ENCODE measurements at places on chromosomes 13 and 19.

- peak; percentile 74 for DNase-seq
These were observed 7.8 kb upstream of the LYPD5 start for GRCh38 chr19:43809762-43810696.

DNA sequence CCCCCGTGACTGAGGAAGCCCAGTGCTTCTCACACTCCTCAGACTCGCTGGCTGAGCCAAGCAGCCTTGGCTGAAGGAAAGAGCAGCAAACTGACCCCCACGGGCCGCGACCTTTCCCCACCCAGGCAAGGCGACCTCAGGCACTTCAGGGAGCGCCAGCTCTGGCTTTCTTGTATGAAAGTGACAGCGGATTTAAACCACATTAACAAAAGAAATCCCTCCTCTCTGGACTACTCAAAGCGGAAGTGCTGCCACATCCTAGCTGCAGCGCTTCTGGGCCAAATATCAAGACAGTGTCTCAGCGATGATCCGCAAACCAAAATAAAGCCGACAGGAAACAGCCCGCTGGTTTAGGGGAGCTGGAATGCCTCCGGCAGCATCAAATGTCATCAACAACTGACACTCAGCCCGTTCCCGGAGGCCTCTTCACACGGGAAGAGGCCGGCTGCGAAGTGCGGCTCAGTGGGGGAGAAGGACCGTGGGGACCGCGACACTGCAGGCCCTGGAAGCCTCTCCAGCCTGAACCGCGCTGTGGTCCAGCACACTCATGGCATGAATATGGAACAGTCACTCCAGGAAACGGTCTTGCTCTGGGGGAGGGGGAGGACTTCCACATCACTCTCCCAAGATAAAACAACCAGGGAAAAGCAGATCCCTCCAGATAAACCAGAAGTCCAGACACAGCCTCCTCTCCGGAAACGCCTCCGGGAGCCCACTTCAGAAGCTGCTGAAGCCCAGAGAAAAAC is 1.4 kb downstream of the RASA3 start:
- peak; percentile 31 for DNase-seq

DNA sequence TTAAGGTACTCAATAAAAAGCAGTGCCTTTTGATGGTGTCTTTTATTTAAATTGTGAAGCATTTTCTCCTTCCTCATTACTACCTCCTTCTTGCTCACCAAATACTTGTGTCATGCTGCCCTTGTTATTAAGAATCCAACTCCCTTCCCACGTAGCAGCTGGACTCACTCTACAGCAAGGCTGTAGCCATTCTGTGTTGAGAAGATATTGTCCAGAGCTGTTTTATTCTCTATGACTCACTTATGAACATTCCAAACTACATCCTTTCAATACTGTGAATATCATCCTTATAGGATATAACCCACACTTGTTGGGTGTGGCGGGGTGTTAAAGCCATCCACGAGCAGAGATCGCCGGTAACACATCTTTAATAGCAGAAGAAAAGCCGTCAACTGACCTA is 1671.5 kb upstream of the SLC10A2 start:
- DNase-seq: no peak

DNA sequence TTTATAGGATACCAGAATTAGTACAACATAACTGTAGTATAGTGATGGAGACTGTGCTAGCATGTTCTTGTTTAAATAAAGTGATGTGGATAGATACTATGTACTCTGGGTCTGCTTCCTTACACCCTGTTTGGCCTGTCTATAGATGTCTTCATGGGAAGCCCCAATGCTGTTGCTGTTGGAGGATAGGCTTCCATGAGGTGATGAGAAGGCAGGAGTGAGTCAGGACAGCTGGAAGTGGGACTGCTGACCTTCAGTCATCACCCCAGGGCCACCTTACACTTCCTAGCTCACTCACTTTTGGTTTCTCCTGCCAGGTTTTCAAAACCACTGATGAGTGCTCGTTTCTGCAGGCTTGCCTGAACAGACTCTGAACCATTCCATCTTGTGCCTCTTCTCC is 4.2 kb downstream of the KCTD4 start:
- DNase-seq: no peak

GRCh38 chr19:14381689-14382474 is 638 bp downstream of the ADGRE5 start:
- DNase-seq: no peak

- DNase-seq: no peak
These were observed 15.2 kb downstream of the BCAT2 start for GRCh38 chr19:48795685-48796070.

GRCh38 chr13:23506071-23506806 is 64.0 kb upstream of the TNFRSF19 start:
- no peak for DNase-seq

GRCh38 chr19:36265064-36265463 is 50.2 kb downstream of the ZNF146 start:
- no peak for DNase-seq

- no peak for DNase-seq
These were observed 171.6 kb upstream of the RNF113B start for GRCh38 chr13:98348466-98349200.

- DNase-seq: no peak
These were observed 47.0 kb upstream of the USPL1 start for GRCh38 chr13:30570691-30571090.

GRCh38 chr13:93966267-93966936 is 513.1 kb downstream of the DCT start:
- no peak for DNase-seq

- DNase-seq: no peak
These were observed 100.5 kb upstream of the TEX29 start for GRCh38 chr13:111219950-111220349.

DNA sequence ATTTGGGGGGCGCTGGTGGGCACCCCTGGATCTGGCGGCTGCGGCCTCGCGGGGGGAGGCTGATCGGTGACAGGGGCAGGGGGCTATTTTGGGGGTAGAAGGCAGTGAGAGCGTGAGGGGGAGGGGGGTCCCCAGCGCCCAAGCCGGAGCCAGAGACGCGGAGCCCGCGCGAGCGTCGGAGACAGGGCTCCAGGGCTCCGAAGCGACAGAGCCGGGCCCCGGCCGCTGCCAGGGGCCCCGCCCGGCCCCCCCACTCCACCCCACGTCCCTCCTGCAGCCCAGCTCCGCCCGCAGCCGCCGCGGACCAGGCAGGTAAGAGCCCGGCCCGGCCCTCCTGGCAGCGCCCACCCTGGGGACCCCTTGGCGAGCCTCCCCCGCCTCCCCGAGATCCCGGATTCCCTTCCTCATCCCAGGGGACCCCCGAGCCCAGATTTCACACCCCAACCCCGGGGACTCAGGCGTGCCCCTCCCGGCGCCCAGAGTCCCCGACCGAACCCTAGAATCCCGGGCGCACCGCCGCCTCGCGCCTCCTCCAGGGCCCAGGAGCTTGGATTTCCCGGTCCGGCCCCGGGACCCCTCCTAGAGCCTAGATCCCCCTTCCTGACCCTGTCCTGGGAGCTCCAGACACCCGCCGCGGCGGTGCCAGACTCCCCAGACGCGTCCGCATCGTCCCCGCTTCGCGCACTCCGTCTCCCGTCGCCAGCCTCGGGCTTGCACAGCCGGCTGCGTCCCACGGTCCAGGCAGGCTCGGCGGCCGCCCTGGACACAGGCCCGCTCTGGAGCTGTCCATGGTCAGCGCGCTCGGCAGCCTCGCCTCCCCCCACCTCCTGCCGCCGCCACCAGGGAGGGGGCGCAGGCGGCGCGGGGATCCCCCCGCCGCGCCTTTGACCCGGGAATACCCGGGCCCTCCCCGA is at the start of gene PPFIA3:
PPFIA3 (plus strand) TSS at position 134 of the 914 bp plus-strand sequence. CDS start 8,330 bp downstream, outside the sequence.
- DNase-seq: peak; percentile 21

DNA sequence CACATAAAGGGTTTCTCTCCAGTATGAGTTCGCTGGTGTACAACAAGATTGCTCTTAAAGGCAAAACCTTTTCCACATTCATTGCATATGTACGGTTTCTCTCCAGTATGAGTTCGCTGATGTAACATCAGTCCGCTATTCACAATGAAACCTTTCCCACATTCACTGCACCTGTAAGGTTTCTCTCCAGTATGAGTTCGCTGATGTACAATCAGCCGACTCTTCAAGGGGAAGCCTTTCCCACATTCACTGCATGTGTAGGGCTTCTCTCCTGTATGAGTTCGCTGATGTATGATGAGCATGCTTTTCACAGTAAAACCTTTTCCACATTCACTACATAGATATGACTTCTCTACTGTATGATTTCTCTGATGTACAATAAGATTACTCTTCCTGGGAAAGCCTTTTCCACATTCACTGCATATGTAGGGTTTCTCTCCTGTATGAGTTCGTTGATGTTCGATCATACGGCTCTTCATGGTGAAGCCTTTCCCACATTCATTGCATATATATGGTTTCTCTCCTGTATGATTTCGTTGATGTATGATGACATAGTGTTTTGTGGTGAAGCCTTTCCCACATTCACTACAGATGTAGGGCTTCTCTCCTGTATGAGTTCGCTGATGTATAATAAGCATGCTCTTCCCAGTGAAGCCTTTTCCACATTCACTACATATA is 6.0 kb upstream of the ZNF614 start:
- DNase-seq: no peak

DNA sequence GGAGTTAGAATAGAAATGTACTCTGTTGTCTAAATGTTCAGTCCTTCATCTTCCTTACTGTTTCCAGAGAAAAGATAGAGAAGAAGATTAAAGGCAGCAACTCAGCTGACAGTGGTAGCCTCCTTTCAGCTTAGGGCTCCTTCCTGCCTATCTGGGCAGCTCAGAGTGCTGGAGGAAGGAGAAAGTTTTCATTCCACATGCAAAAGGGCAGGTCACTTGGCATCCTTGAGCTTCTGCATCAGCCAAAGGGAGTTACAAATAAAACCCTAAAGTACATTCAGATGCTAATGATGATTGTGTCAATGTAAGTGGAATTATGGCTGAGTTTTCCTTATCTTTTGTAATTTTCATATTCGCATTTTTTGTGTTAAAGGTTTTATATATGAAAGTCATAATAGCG is 58.9 kb downstream of the ESD start:
- no peak for DNase-seq

DNA sequence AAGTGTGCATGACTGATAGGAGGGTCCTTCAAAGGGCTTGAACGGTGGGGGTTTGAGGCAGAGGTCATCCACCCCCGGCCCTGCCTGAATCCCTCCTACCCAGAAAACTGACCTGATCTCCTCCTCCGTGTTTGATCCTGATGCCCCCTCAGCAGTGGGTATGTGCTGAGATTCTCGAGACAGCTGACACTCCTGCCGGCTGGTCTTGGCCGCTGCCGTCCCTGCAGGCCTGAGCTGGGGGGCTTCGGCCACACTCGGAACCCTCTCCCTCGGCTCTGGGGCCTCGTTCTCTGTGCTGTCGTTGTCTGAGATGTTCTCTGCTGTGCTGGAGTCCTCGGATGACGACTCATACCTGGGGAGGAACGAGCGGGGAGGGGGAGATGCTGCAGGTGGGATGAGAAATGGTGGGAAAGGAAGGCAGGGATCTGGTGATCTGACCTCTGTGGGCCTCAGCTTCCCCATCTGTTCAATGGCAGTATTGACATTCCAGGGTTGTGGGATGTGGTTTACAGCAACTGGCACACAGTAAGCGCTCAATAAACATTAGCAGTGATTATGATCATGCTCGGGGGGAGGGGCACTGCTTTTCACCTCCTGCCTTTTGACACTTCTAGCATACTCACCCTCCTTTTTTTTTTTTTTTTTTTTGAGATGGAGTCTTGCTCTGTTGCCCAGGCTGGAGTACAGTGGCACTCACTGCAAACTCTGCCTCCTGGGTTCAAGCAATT is 20.7 kb downstream of the KANK2 start:
- no peak for DNase-seq

DNA sequence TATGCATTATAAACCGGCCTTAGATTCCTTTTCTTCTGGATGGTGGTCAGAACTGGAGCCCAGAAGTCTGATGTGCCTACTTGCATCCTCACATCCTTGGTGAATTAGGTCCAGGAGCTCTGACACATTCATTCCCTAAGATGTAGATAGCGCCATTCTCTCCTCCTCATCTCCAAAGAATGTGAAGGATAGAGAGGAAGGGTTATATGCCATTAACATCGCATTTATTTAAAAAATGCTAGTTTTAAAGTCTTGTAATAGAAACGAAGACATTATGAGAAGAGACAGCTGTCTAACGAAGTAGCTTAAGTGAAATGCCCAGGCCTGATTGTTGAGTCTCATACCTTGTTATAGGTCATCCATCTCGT is 9.7 kb downstream of the MBNL2 start:
- DNase-seq: no peak

- DNase-seq: no peak
These were observed at the start of gene USHBP1 for GRCh38 chr19:17264641-17264979. Gene USHBP1 (minus strand): TSS chr19:17264745. CDS start chr19:17264299, 446 bp downstream.

DNA sequence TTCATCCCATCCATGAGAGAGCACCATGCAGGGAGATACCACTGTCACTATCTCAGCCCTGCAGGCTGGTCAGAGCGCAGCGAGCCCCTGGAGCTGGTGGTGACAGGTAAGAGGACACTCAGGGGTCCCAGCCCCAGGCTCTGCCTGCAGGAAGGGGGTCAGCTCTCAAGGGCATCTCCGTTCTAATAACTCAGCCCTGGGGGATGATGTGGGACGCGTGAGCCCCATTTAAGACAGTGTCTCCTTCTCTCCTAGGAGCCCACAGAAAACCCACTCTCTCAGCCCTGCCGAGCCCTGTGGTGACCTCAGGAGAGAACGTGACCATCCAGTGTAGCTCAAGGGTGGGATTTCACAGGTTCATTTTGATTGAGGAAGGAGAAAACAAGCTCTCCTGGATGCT is 15.5 kb upstream of the KIR3DL3 start:
- DNase-seq: no peak

DNA sequence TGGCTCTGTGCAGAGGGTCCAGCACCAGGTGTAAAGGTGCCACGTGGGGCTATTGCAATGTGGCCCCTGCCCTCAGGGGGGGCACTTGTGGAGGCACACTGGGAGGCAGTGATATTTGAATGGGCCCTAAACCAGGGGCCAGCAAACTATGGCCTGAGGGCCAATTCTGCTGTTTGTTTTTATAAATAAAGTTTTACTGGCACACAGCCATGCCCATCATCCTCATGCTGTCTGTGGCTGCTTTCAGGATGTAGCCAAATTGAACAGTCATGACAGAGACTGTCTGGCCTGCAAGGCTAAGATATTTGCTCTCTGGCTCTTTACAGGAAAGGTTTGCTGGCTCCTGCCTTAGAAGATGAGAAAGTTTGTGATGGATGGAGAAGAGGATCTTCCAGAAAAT is 33.9 kb upstream of the RANBP3 start:
- DNase-seq: no peak

- no peak for DNase-seq
These were observed 39.6 kb downstream of the INSR start for GRCh38 chr19:7254590-7254989.

DNA sequence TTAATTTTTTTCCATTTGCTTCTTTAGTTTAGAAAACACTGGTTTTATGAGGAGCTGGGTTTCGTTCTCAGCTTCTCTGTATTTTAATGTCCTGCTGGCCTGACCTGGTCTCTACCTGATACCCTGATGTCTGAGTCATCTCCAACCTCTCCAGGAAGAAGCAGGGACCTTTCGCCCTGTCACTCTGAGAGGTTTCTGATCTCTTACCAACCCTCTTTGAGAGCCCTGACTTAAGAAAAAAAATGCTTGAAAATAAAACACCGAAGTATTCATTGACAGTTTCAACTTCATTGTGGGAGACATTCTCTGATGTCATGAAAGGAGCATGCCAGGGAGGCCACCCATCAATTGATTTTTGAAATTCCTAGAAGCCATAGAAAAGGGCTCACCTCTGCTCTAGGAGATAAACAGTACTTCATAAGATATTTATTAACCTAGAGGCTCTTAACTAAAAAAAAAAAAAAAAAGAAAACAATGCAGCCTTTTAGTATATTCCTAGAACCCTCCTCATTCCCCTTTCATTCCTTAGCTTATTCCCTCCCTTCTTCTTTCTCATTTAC is 234.8 kb downstream of the ENOX1 start:
- no peak for DNase-seq

GRCh38 chr13:39530916-39531315 is 72.1 kb downstream of the LHFPL6 start:
- DNase-seq: no peak

GRCh38 chr13:98847780-98848179 is 95.3 kb upstream of the SLC15A1 start:
- DNase-seq: no peak

Measured in COR-L47 (cell line).